ENCODE measurements at places on chromosomes 2 and 18. TPM values are rescaled to one million over a fixed set of nuclear protein-coding genes. Genes with fewer than 3 reads are reported as not detected.
A peak's percentile ranks its signal among the peaks of the same experiment; 100 is the strongest.

Gene CYP26B1
- total RNA-seq: not detected

Gene SANBR
- total RNA-seq: 6.0 TPM

Gene FEV
- not detected for total RNA-seq

Gene RAB10
- 67.8 TPM for total RNA-seq

Gene COL4A3
- not detected for total RNA-seq

Gene TRIM43
- total RNA-seq: not detected

DNA sequence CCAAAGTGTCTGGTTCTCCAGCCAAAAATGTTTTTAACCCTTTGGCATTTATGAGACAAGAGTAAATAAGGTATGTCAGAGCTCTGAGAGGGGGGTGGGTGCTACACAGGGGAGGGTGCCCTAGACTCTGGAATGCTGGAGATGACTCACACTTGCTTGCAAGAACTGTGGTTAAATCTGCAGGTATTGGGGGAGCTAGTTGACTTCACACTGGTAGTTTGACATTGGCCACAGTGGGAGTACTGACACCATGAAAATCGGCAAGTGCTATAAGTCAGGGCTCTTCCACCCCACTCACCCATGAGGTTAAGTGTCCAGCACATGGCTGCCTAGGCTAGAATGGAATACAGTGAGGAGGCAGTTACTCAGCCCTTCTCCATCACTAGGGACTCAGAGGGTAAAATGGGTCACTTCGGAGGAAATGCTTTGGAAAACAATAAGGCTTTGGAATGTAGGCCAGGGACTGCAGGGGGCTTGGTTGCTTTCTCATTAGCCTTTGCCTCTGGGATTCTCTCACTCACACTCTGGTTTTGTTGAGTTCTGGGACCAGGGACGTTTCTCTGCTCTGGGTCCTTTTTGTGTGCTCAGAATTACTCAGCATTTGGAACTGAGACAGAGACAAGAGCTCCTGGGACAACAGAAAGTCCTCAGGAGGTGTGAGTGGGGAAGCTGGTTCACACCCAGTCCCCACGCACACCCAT, 91.6 kb downstream of the ACKR3 start:
- H3K36me3 ChIP-seq: no peaks in the 10 kb centered on the region
- H3K4me3 ChIP-seq: no peak overlapping the region
- peaks cover 9% of the 10 kb centered on the region for H3K27me3 ChIP-seq
- no peaks in the 10 kb centered on the region for H3K4me1 ChIP-seq
- no peak overlapping the region for H3K27ac ChIP-seq

GRCh38 chr2:42916324-42916723, 123.9 kb upstream of the HAAO start:
- DNase-seq: no peak
- H3K36me3 ChIP-seq: no peaks in the 10 kb centered on the region
- no peak overlapping the region for H3K27ac ChIP-seq
- H3K4me3 ChIP-seq: no peak overlapping the region
- H3K27me3 ChIP-seq: no peaks in the 10 kb centered on the region
- H3K4me1 ChIP-seq: no peaks in the 10 kb centered on the region

DNA sequence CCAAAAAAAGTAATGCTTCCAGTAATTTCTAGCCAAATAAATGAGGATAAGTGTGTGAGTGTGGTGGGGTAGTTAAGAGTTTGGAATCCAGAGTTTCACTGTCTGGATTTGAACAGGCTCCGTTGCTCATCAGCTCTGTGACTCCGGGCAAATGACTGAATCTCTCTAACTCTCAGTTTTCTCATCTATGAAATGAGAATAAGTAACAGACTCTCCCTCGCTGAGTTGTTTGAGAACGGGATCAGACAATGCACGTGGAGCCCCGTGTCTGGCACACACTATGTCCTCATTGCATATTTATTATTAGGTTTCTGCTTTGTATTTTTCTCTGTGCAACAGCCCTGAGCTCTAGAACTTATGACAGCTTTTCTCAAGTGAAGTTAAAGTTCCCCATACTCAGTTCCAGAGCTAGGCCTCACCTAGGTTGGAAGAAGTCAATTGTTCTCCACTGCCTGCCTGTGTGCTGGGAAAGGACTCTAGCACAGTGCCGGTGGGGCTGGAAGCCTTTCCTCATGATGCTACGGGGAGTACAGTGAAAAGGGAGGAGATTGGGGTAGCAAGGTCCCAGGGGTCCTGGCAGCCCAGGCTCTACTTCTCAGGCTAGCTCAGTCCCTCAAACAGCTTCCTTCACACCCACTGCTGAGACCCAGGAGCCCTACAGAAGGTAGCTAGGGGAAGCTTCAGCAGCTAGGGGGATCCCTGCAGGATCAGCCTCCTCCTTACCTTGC, 1.7 kb upstream of the ICOS start:
- no peaks in the 10 kb centered on the region for H3K27me3 ChIP-seq
- H3K4me3 ChIP-seq: peak overlapping the region; percentile 41
- H3K4me1 ChIP-seq: peaks cover 51% of the 10 kb centered on the region
- no peaks in the 10 kb centered on the region for H3K36me3 ChIP-seq
- H3K27ac ChIP-seq: peak overlapping the region; percentile 53

- H3K4me1 ChIP-seq: no peaks in the 10 kb centered on the region
- H3K27me3 ChIP-seq: no peaks in the 10 kb centered on the region
- no peak for DNase-seq
- no peaks in the 10 kb centered on the region for H3K36me3 ChIP-seq
Measured at GRCh38 chr2:236446521-236446920, 123.1 kb upstream of the ACKR3 start.

DNA sequence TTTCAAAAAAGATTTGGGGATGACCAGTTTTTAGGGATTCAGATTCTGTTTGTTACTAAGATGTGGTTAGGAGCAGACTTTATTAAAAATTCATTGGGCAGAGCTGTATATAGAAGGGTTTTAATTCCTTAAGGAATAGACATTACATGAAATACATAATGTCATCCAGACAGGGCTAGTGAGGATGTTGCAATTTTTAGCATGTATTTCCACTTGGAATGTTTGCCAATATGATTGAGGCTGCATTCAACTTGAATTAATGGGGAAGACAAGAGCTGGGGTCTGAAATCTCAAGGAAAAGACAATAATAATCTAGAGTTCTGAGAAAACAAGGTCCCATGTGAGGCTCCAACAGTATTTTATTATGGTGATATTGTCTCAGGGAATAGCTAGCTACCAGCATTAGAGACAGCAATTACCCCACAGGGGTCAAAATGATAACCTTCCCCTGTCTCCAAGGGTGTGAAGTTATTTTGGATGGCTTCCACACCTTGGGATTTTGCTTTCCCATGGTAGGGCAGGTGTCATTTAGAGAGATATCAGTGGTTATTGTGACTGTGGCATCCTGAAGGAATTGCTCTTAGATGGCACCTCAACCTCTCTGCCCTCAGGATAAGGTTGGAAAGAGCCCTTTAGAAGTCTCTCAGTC, 60.2 kb downstream of the VSNL1 start:
- no peak overlapping the region for H3K4me3 ChIP-seq
- no peak for DNase-seq
- no peaks in the 10 kb centered on the region for H3K36me3 ChIP-seq
- H3K4me1 ChIP-seq: no peaks in the 10 kb centered on the region

DNA sequence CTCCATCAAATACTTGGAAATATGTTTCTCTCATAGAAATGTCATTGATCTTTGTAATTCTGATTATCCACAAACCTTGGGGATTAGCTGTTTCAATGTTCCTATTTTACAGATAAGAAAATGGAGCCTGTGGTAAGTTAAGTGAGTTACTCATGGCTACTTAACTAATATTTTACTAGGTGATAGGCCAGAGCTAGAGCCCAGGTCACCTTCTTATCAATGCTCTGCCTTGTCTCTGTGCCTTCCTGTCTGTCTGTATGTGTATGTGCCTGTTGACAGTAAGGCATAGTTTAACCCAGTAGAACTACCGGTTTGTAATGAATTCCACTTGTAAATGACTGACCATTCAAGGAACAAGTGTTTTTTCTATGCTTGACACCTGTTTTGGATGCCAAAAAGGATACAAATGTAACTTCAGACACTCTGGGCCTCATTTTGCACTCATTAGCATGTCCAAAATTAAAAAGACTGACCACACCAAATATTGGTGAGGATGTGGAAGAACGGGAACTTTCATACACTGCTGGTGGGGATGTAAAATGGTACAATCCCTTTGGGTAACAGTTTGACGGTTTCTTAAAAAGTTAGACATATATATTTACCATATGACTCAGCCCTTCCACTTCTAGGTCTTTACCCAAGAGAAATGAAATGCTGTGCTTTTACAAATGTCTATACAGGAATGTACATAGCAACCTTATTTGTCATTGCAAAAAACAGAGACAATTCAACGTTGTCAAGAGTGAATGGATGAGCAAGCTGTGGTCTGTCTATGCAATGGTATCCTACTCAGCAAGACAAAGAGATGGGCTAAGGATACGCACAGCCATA, 19.6 kb upstream of the IL1A start:
- no peak for DNase-seq
- no peaks in the 10 kb centered on the region for H3K27me3 ChIP-seq
- H3K27ac ChIP-seq: no peak overlapping the region
- H3K4me1 ChIP-seq: no peaks in the 10 kb centered on the region
- no peaks in the 10 kb centered on the region for H3K36me3 ChIP-seq

GRCh38 chr2:136422512-136422911, 304.6 kb upstream of the CXCR4 start:
- H3K4me1 ChIP-seq: peaks cover 17% of the 10 kb centered on the region
- no peak overlapping the region for H3K27ac ChIP-seq
- no peaks in the 10 kb centered on the region for H3K36me3 ChIP-seq
- peaks cover 9% of the 10 kb centered on the region for H3K27me3 ChIP-seq
- no peak overlapping the region for H3K4me3 ChIP-seq
- no peak for DNase-seq

GRCh38 chr2:203484266-203485112, 50.6 kb downstream of the RAPH1 start:
- no peak overlapping the region for H3K4me3 ChIP-seq
- H3K36me3 ChIP-seq: no peaks in the 10 kb centered on the region
- peaks cover 7% of the 10 kb centered on the region for H3K4me1 ChIP-seq
- DNase-seq: peak; percentile 55
- no peak overlapping the region for H3K27ac ChIP-seq
